ENCODE measurements at places on chromosomes 16 and 17.
A peak's percentile ranks its signal among the peaks of the same experiment; 100 is the strongest.

- DNase-seq, result no peak
These were observed 38.6 kb downstream of the NEUROD2 start for GRCh38 chr17:39569126-39569525.

DNA sequence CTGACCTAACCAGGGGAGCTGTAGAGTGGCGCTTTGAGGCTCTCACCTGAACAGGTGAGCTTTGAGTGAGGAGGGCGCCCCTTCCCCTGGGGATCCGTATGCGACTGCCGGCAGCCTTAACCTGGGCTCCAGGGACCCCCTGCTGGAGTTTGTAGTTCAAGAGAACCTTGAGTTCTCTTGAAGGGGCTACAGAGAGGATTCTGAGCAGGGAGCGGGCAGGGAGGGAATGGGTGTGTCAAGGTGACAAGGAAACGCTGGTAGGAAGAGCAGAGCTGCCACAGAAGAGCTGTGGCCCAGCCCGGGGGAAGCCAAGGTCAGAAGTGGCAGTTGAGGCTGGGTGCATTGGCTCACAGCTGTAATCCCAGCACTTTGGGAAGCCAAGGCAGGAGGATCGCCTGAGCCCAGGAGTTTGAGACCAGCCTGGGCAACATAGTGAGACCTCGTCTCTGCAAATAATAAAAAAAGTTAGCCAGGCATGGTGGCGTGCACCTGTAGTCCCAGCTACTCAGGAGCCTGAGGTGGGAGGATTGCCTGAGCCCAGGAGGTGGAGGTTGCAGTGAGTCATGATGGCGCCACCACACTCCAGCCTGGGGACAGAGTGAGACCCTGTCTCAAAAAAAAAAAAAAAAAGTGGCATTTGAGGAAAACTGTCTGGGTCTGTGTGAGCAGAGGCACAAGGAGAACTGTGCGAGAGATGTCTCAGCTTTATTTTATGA, 1.2 kb downstream of the LLGL2 start:
- no peak for DNase-seq

GRCh38 chr17:55750750-55751657, at the start of gene PCTP:
Gene PCTP, plus strand, starts transcription at chr17:55751051. Its CDS starts 53 bp downstream, at chr17:55751104.
- DNase-seq, result peak; percentile 68

GRCh38 chr16:89523680-89524344, 15.6 kb downstream of the SPG7 start:
- no peak for DNase-seq

- DNase-seq, result peak; percentile 54
These were observed at the start of gene CDT1 for GRCh38 chr16:88803264-88803987. Gene CDT1, plus strand, starts transcription at chr16:88803789. Its CDS starts 43 bp downstream, at chr16:88803832.

DNA sequence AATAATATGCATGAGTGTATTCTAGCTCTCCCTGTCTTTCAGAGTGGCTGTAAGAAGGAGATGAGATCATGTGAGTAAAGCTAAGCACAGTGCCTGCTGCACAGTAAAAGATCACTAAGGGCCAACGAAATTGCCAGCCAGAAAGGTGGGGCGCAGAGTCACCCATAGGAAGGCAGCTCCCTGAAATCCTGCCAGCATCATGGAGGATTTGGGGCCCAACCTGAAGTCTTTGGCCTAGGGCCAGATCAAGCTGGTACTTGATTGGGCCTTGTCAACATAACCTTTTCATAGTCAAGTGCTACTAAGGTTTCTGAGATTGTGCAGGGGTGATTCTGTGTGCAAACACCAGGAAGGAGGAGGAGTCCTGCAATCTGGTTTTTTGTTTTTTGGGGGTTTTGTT, 16.5 kb downstream of the SCNN1B start:
- no peak for DNase-seq

DNA sequence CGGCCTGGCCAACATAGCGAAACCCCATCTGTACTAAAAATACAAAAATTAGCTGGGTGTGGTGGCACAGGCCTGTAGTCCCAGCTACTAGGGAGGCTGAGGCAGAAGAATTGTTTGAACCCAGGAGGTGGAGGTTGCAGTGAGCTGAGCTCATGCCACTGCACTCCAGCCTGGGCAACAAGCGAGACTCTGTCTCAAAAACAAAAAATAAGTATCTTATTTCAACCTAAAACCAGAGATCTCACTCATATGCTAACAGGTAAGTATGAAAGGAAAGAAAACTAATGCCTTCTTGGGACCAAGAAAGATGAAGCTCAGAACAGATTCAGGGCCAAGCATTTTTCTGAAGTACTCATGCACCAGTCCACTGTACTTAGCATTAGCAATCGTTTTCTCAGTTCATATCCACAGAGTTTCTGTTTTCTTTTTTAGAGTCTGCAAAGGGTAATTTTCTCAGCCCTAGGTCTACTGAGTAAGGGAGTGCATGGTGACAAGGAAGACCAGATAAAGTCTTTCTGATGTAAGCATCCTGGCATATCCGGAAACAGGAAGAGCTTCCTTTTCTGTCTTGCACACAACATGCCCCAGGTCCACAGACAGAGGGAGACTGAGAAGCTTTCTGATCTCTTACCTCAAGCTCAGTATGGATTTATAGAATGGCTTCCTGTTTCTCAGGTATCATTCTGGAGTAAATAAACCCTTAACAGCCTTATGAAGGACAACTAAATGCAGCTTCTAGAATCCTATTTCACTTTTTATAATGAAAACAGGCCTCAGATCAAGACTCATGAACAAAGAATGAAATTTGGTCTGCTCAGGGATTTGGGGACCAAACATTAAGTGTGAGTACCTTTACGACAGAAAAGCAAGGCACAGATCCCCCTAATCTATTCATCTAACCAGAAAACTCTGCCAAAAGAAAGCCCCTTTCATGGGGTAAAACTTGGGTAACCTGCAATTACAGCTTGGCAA, 38.7 kb upstream of the FOXJ1 start:
- no peak for DNase-seq

DNA sequence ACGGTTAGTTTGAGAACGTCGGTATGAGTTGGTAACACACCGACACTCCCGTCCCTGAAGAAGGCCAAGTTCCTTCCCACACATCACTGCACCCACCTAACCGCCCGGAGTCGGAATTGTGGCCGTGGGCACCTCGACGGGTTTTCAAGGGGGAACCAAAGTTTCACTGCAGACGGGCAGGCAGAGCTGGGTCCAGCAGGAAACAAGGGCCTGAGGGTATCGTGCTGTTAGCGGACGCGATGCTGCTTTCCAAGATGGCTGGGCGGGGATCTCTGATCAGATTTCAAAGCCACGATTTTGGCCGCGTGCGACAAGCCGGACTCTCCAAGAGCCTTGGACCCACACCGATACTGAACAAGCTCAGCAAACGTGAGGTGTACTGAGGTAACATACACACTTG, 82.3 kb upstream of the DOC2B start:
- no peak for DNase-seq

- DNase-seq, result no peak
These were observed 138.6 kb downstream of the CDH11 start for GRCh38 chr16:64983231-64983630.

DNA sequence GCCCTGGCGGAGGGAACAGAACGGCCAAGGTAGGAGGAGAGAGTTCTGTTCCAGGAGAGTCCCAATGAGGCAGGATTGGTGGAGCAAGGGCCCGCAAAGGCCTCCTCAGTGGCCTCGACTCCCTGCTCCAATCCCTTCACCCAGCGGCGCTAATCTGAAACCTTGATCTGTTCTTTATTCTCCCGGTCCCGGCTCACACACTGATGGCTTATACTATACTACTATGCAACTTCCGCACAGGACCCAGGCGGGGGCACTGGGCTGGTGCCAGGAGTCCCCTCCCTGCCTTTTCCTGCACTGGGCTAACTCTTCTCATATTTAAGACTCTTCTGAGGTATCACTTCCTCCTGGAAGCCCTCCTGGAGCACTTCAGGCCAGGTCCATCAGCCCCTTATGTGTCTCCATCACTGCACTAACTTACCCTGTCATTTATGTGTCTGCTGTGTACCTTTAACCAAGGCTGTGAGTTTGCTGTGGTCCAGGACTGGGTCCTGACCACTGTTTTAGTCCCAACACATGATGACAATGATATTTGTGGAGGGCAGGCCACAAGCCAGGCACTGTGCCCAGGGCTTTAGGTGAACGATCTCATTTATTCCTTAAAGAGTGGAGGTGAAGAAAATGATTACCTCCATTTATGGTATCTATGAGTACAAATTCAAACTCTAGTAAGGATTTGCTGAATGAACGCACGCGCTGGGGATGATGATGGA, 6.8 kb downstream of the CCDC102A start:
- no peak for DNase-seq

GRCh38 chr17:66920950-66921349, 43.6 kb upstream of the CACNG4 start:
- no peak for DNase-seq

DNA sequence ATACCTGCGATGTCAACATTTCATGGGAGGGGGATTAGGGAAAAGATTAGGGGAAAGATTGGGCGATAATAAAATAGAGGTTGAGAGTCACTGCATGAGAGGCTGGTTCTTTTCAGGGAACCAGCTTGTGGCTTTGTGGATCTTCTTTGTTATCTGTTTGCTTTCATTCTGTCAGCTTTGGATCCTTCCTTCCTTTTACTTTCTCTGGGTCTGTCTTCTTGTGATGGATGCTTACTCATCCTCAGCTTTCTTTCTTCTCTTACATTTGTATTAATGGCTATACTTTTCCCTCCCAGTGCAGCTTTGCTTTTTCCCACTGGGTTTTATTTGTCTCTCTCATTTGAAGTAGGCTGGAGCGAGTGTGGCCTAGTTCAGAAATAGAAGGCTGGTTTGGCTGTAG, 47.1 kb downstream of the RPTOR start:
- no peak for DNase-seq

DNA sequence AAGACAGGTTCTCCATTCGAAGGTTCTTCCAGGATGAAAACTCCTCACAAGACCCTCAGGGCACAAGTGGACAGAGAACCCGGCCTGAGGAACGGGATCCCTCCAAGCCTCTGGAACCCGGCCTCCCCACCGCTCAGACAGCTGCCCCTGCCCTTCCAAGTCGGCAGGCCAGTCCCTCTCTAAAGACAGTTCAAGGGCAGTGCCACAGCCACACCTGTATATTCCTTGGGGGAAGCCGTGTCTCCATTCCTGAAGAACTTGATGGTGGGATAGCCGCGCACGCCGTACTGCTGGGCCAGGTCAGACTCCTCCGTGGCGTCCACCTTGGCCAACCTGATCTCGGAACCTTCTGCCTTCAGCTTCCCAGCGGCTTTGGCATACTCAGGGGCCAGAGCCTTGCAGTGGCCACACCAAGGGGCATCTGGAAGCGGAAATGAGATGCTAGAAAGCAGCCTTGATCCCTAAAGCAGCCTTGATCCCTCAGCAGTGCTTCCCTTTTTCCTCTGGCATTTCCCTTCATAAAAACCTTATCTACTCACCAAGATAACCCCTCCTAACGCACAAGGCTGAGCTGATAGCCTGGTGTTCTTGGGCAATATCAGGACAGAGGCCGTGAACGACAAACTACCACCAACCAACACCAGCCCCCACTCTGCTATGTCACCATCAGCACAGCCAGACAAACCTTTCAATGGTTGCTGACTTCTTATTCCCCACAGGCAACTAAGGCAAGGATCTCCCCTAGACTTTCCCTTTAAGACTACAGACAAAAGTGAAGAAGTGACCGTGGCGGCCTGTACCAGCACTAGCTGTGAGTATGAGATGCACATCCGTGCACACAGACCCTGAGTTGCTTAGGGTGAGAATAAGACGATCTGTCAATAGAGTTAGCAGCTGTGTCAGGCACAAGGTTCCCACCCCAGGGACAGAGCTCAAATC, 1.1 kb downstream of the P4HB start:
- DNase-seq, result no peak

GRCh38 chr16:49701065-49701685, 154.7 kb downstream of the ZNF423 start:
- no peak for DNase-seq

GRCh38 chr17:32259586-32259985, 6.0 kb upstream of the RHBDL3 start:
- DNase-seq, result no peak

- no peak for DNase-seq
These were observed 74.9 kb upstream of the BCAR1 start for GRCh38 chr16:75326333-75326732.

DNA sequence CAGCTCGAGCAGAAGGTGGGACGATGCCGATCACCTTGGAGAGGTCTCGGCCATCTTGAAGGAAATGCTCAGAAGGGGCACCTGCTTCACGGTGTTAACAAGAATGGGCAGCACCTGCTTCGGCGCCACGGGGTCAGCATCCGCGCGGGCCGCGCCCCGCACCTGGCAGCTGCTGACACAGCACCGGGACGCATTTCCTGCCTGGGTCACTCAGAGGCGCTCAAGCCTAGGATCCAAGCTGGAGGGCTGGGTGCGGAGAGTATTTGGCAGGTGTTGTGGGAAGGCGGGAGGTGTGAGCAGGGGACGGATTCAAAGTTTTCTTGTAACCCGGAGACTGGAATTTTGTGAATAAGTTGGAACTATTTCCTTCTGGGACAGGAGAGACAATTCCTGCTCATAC, 39.3 kb upstream of the AKTIP start:
- no peak for DNase-seq

DNA sequence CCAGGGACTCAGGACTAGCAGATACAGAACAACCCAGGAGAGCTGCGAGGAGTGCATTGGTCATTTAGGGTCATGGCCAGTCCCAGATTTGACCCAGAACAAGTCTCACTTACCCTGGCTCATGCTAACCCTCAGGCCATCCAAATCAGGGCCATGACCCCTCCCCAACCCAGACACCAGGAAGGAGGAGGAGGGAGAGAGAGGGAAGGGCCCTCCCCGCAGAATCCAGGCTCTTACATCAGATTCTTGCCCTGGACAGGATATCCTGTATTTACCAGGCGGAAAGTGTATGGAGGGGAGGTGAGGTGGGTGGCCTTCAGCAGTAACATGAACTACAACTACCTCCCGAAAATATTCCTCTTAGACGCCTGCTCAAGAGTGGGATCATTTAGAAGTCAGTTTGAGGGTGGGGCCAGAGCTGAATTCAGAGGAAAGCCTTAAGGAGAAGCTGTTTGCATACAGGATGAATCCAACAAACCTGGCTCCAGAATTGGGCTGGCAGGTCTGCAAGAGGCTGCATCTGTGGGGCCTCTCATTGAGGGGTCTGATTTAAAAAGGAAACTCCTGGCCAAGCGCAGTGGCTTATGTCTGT, 2.1 kb downstream of the VAT1 start:
- DNase-seq, result no peak

- DNase-seq, result no peak
These were observed 1.1 kb downstream of the CLUAP1 start for GRCh38 chr16:3501783-3502400.

DNA sequence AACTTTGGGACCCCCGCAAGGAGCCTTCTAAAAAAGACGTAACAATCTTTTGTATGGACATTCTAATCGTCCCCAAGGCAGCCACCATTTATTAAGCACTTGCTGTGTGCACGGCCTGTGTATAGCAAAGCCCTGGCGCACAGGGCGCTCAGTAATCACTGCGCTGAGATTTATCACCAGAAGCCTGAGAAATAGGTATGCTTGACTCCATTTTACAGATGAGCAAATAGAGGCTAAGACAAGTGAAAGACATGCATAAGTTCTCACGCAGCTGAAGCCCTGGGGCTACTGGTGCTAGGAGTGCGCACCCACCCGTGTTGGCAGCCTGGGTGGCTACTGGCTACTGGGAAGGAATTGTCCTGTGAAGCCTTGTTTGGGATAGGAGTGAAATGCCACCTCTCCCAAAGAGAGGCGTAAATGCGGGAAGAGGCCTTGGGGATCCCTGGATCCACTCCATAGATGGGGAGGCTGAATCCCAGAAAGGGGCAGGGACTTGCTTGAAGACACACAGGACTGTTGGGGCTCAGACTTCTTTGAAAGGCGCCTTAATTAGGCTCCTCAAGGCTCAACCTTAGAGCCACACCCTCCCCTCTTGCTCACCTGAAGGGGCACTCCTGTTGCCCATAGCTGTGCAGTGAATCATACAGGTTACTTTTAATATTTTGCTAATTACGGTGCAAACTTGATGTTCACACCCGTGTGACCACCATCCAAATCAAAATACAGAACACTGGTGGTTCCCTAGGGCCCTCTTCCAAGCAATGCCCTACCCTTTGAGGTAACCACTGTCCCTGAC, 634 bp upstream of the NATD1 start:
- no peak for DNase-seq
